ENCODE measurements at places on chromosomes 2 and 18.
A peak's percentile ranks its signal among the peaks of the same experiment; 100 is the strongest.

DNA sequence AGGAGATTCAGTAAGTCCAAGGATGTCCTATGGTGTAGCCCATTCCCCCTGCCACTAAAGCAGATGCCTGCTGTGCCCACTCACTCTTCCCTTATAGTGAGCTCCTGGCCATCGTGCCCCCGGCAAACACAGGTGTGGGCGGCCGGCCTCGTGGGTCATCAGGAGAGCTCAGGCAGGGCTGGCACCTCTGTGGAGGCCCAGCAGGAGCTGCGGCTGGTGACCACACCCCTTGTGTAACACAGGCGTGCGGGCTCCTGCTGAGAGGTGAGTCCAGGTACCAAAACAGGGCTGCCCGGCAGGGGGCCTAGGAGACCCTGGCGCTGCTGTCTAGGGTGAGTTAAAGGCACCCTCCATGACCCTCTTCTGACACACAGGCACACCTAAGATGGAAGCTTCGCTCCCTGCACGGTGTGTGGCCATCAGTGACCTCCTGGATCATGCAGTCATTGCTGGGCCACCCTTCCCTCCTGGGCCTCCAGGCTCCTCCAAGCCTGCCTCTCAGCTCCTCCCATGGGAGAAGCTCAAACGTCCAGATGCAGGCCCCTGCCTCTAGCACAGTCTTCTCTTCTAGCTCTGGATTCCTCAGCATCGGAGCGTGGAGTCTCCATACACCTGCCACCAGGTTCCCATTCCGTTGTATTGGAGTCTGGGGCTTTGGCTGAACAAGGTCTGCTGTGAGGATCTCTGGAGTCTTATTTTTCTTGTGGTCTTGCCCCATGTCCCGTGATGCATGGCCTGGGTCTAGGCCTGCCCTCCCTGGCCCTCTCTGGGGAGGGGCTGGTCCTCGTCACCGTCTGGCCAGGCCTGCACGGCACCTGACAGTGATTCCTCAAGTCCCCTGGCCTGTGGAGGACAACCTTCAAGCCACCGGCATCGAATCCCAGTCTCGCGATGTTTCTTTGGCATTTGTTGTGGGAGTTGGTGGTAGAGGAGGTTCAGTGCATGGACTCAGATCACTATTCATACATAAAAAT, 246.9 kb downstream of the ACKR3 start:
- no peak for DNase-seq

GRCh38 chr2:163752267-163752666, 16.5 kb upstream of the FIGN start:
- DNase-seq = no peak

DNA sequence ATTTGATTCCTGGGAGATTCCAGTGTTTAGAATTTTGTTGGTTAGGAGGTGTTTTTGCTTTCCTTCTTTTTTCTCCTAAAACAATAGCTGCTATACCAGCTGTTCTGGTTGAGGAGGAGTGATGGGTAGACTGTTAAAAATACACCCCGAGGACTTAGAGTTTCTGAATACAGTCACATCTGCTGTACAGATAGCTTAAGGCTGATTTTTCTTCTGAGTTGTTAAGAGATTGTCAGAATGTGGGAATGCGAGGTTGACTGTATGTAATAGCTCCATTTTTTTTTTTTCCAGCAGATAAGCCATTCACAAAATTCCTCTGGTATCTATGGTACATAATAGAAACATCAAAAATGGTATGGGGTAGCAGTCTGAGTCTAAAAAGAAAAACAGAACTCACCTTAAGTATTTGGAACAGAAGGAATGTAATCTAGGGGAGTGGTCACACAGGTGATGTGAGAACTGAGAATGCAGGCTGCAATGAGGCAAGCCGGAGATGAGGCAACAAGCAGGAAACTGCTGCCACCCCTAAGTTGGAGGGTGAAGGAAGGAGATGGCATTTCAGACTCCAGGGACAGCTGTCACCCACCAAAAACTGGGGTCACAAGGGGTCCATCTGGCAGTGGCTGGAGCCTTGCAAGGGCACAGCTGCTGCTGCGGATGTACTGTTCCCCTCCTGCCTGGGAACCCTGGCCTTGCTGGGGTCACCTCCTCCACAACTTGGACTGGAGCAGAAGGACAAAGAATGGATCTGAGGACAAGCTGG, 2.4 kb downstream of the DGKD start:
- no peak for DNase-seq

DNA sequence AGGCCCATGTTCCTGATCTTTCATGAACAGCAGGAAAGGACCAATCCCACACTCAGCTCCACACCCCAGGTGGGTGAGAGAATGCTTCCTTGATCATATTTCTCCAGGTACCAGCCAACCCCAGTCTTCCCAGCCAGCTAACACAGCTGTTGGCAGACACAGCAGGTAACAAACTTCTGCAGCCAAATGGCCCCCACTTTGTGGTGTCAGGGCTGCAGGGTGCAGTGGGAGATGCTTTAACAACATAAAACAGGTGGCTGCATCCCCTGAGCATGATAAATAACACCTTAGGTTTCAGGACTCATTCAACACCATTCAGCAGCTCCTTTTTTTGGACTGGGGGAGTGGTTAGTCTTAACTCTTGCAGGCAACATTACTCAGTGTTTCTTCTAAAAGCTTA, 76.7 kb upstream of the ACAA2 start:
- no peak for DNase-seq

GRCh38 chr2:33268246-33268831, 208.1 kb upstream of the RASGRP3 start:
- DNase-seq = peak; percentile 79

- DNase-seq = no peak
These were observed 264.3 kb downstream of the ZNF516 start for GRCh38 chr18:76230791-76231190.
